RPMI7951 (cell line): ENCODE measurements at places on chromosomes 7 and 10. TPM values are rescaled to one million over a fixed set of nuclear protein-coding genes. Genes with fewer than 3 reads are reported as not detected.

GRCh38 chr7:32293833-32294232, 196.3 kb downstream of the LSM5 start:
- no peak for DNase-seq

GRCh38 chr7:11638011-11638774, 193.8 kb downstream of the THSD7A start:
- DNase-seq: no peak

DNA sequence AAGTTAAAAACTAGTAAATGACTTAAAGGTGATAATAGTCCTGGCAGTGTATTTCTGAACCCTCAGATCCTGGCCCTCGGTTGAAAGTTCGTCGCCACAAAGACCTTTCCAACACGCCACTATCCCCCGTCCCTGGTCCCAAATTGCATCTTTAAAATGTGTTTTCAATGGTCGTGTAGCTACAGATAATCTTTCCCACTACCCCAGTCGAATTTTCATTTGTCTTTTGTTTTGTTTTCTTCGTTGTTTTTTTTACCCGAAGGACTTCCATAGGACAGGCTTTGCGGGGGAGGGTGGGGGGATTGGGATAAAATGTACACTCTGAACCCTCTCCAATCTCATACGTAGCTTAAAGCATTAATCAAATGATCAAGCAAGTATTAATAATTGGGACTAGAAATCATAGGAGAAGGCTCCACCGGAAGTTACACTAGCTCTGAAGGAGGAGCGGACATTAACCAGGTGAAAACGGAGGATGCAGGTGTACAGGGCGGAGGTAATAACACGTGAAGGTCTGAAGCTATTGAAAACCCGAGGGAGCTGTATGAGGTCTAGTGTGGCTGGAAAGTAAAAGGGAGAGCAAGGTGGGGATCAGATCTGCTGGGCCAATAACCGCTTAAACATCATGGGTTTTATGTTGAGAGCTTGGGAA, 32.8 kb upstream of the PHF14 start:
- no peak for DNase-seq

- no peak for DNase-seq
Measured at GRCh38 chr10:34574353-34574934, 240.7 kb downstream of the PARD3 start.

The PRKRIP1 gene
- total RNA-seq: 13.3 and 13.4 TPM in 2 replicates
